Osteocyte (in vitro differentiated cells): ENCODE measurements at places on chromosomes 3 and 15.

DNA sequence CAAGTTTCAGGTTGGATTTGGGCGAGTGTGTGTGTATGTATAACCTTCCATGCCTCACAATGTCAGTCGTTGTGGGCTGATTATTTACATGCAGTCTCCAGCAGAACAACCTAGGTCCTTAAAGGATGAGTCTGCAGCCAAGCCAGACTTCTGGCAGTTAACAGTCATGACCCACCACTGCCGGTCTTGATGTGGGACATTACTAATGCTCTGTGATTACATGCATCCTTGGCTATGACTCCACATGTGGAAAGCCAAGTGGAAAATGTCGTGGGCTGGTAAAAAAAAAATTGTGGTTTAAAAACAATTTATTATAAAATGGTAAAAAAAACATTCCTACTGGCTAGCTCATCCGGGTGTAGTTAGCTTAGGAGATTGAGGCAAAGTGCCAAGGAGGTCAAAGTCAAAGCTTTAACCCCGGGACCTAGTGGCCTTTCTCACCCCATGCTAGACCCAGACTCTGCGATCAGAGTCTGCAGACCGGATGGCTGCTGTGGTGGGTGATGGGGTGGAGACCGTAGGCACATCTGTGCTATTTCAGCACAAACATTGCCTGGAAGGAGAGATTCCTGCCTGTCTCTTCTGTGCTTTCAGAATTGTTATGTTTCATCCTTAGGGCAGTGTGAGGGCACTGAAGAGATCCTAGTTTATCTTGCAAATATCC, 6.8 kb downstream of the RARRES1 start:
- H3K4me3 ChIP-seq, result peak overlapping the region; percentile 30
- peaks cover 5% of the 10 kb centered on the region for H3K36me3 ChIP-seq
- DNase-seq, result no peak
- no peaks in the 10 kb centered on the region for H3K27me3 ChIP-seq
- H3K4me1 ChIP-seq, result peaks cover 48% of the 10 kb centered on the region

- no peaks in the 10 kb centered on the region for H3K36me3 ChIP-seq
- H3K4me1 ChIP-seq, result peaks cover 38% of the 10 kb centered on the region
- H3K27me3 ChIP-seq, result peaks cover 54% of the 10 kb centered on the region
- peak overlapping the region; percentile 59 for H3K4me3 ChIP-seq
Observed at GRCh38 chr15:67834581-67835296, 5.1 kb downstream of the RNU6-1 start.

DNA sequence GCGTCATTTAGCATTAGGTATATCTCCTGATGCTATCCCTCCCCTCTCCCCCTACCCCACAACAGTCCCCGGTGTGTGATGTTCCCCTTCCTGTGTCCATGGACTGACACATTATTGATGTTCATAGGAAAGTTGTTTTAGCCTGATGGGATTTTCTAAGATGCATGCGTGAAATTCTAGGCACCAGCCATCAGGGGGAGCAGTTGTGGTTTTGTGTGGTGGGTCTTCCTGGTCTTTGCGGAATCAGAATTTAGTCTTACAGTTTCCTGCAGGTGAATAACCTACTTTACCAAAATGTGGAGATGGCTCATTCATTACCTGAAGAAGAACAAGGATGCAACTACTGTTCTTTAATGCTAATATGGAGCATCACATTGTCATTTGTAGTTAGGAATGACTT, 455.0 kb upstream of the THBS1 start:
- no peak overlapping the region for H3K27ac ChIP-seq
- DNase-seq, result no peak
- peaks cover 46% of the 10 kb centered on the region for H3K4me1 ChIP-seq
- no peak overlapping the region for H3K4me3 ChIP-seq
- H3K27me3 ChIP-seq, result no peaks in the 10 kb centered on the region
- H3K36me3 ChIP-seq, result no peaks in the 10 kb centered on the region

DNA sequence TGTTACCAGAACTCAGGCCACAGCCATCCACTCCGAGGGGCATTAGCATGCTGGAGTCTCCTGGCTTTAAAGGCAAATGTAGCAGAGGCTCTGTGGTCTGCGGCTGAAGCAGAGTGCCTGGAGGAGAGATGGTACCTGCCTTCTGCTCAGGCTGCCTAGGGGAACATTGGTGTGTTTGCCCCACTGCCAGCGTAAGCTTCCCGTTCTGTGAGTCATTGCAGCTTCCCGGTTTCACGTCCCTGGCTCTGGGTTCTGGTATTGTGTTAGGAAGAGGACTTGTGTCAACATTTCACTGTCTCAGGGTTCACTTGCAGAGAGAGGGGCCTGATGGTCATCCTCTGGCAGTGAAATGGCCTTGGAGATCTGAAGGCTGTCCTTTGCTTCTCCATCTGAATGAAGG, 1.8 kb downstream of the GASK1A start:
- DNase-seq, result no peak
- peaks cover 54% of the 10 kb centered on the region for H3K27me3 ChIP-seq
- no peak overlapping the region for H3K27ac ChIP-seq

- H3K36me3 ChIP-seq, result peaks cover 14% of the 10 kb centered on the region
- H3K4me1 ChIP-seq, result peaks cover 73% of the 10 kb centered on the region
- no peak for DNase-seq
- no peaks in the 10 kb centered on the region for H3K27me3 ChIP-seq
Observed at GRCh38 chr3:37907906-37908305, 46.2 kb downstream of the CTDSPL start.
